Upper lobe of left lung (tissue), 6 donors: ENCODE measurements at places on chromosomes 11 and 22. TPM values are rescaled to one million over a fixed set of nuclear protein-coding genes. Genes with fewer than 3 reads are reported as not detected.

DNA sequence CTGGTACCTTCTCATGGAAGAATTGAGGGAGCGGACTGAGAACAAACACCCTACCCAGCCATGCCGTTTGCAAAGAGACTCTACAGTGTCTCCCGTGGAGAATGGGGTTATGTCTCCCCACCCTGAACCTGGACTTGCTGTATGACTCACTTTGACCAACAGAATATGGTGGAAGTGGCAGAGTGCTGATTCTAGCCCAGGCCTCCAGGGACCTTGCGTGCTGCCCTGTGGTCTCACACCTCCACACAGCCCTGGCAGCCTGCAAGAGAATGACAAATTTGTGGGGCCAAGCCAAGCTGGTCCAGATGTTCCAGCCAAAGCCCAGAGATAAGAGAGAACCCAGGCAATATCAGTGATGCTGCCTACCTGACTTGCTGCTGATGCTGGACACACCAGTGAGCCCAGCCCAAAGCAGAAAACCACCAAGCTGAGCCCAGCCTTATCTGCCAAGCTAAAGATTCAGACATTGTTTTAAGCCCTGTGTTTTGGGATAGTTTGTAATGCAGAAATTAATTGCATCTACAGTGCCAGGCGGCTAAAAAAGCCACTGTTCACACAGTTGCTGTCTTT lies 8.1 kb upstream of the LINC01488 start:
- no peak for DNase-seq

DNA sequence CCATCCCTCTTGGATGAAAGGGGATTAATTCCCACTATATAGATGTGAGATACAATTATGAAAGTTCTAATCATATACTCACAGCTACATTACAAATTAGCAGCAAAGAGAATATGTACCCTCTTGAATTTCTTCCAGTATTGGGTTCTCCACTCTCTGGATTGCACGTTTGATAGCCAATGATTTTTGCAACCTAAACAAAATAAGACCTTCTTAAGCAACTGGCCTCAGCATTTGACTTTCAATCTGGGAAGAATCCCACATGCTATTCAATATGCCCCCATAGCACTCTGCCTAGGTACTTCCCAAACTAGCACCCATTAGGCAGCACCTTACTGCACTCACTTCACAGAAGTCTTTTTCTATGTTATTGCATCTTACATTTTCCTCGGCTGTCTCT lies 55.8 kb downstream of the ETS1 start:
- DNase-seq: no peak

DNA sequence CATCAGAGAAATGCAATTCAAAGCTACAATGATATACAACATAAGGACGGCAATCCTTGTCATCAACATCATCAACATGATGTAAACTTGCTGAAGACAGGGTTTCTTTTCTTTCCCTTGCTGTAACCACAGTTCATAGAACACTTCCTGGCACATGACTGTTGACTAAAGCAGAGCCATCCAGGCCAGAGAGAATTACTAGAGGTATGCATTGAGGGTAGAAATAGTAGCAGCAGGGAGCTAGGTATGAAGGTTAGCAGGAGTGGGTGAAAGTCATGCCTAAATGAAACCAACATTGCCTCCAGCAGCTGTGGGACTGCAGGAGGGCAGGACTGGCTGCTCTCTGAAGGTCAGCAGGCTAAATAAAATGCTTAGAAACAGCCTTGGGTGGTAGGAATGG lies 103.7 kb downstream of the LRRC32 start:
- no peak for DNase-seq

GRCh38 chr11:115736146-115736545 lies 231.9 kb upstream of the CADM1 start:
- no peak for DNase-seq

- DNase-seq: no peak
These were observed 129.5 kb upstream of the SESN3 start for GRCh38 chr11:95360377-95361075.

DNA sequence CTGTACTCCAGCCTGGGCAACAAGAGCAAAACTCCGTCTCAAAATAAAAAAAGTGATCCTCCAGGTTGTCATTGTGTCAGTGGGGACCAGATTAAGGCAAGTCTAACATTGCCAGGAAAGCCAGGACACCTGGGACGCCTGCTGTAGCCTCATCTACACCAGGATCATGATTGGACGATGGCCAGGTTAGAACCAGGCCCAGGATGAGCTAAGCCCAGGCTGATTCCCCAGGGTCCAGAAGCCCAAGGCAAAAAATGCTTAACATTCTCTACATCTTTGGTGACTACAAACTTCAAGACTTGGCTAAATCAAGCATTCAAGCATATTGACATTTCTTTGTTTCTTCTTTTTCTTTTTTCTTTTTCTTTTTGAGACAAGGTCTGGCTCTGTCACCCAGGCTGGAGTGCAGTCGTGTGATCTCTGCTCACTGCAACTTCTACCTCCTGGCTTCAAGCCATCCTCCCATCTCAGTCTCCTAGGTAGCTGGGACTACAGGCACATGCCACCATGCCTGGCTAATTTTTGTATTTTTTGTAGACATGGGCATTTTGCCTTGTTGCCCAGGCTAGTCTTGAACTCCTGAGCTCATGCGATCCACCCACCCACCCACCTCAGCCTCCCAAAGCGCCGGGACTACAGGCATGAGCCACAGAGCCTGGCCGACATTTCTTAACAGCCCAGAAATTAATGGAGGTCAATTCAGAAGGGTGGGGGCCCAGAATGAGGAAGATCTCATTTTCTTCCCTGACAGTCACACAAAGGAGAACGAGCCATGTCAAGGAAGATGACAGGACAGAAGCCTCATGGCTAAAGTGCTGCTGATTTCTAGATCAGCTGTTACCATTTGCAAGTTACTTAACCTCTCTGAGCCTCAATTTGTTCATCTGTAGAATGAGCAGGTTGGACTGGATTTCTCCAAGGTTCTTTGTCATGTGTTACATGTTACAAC lies 12.5 kb upstream of the PTPRJ start:
- no peak for DNase-seq

DNA sequence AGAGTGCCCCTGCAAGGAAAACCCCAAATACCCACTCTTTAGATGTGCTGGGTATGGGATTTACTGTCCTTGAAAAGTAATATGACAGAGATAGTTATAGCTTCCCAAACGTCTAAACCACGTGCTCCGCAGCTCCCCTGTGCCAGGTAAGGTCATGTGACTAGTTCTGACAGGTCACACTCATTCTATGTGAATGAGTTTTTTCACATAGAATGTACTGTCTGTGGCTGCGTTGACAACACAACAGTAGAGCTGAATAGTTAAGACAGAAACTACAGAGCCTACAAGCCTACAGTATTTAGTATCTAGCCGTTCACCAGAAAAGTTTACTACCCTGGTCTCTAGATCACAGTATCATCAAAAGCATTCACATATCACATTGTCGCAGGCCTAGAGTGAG lies 236.2 kb downstream of the ETS1 start:
- no peak for DNase-seq

GRCh38 chr11:22169833-22170232 lies 23.1 kb upstream of the ANO5 start:
- no peak for DNase-seq

DNA sequence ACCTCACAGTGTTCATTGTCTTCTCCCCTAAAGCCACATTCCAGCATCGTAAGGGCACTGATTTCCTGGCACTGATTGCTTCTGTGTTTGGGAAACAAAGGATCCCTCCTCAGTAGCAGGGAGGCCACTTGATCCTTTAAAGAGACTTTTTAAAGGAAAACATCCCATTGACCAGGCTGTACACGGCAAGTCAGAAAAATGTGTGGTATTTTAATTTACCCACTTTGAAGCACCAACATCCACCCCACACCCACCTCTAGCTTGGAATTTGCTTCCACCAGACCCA lies 364.9 kb downstream of the SHANK2 start:
- no peak for DNase-seq

DNA sequence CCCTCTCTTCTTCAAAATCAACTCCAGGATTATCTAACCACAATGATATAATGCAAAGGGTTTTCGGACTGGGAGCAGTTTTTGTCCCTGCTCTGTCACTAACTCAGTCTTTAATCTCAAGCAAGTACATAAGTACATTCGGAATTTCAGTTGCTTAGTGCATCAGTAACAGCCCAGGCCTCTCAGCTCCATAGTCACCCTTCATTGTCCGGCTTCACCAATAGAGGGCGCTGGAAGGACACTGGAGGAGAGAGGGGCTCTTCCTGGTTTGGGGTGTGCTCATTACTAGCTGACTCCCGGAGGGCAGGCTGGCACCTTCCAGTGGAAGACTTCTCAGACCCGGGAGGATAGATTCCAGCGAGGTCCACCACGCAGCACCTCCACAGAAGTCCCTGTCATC lies 90.4 kb upstream of the PDGFD start:
- DNase-seq: no peak

DNA sequence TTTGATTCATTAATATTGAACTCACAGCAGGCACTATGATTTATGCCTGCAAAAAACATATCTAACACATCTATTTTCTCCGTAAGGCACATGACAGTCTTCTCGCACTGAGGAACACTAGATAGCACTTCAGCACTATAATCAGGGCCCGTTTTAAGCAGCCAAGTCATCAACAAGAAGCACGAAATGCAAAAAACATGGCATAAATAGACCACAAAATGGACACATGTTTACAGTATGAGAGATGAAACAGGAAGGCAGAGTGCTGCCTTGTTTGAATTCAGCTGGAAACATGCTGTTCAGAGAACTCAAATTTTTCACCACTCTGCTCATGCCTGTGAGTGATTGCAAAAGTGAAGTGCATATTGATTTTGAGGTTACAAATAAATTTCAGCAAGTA lies 205.8 kb upstream of the PDGFD start:
- no peak for DNase-seq

DNA sequence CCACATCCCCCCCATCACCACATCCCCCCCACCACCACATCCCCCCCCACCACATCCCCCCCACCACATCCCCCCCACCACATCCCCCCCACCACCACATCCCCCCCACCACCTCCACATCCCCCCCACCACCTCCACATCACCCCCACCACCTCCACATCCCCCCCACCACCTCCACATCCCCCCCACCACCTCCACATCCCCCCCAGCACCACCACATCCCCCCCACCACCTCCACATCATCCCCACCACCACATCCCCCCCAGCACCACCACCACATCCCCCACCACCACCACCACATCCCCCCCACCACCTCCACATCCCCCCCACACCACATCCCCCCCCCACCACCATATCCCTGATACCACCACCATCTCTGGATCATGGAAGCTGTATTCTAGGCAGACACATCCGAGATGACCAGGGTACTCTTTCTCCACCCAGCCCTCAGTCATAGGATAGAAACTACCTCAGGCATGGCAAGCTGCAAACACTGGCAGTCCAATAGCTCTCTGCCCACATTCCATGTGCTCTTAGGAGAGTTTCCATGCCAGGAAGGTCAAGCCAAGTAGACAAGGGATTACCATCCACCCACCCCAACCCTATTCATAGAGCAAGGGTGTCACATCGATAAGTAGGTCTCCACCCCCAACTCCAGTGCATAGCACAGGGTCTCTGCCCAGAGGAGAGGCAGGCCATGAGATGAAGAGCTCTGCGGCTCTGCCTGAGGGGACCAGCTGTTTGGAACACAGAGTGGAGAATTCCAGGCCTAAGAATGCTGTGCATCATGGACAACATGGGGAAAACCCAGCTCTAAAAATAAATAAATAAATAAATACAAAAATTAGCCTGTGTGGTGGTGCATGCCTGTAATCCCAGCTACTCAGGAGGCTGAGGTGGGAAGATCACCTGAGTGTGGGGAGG lies 33.0 kb upstream of the TEAD1 start:
- DNase-seq: no peak

GRCh38 chr11:46508360-46508759 lies 85.5 kb downstream of the AMBRA1 start:
- DNase-seq: no peak

- no peak for DNase-seq
These were observed 247.0 kb upstream of the SORL1-AS1 start for GRCh38 chr11:121699801-121700200.

- DNase-seq: no peak
These were observed 7.4 kb upstream of the PELI3 start for GRCh38 chr11:66459138-66459778.

- DNase-seq: no peak
These were observed 403.6 kb downstream of the NXPE2 start for GRCh38 chr11:115081972-115082371.

GRCh38 chr11:123450623-123451022 lies 20.6 kb downstream of the GRAMD1B start:
- no peak for DNase-seq

DNA sequence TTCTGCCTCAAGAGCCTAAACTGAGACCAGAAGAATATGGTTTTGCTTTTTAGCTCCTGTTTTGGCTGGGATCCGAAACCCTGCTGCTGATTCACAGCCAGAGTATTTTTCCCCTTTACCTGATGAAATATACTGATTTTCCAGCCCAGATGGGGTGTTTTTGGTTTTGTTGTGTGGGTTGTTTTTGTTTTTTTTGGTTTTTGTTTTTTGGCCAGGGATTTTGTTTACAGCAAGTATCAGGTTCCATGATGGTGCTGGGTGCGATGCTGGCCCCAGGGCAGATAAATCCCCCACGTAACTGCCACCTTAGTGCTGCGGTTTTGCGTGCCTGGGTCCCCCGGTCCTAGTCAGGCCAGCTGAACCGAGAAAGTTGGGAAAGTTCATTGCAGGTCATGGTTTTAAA lies 103.7 kb downstream of the ZBTB16 start:
- DNase-seq: no peak

- DNase-seq: no peak
These were observed 3.4 kb upstream of the KREMEN1 start for GRCh38 chr22:29069463-29069862.

GRCh38 chr11:88164320-88164719 lies 10.9 kb downstream of the RAB38 start:
- no peak for DNase-seq

DNA sequence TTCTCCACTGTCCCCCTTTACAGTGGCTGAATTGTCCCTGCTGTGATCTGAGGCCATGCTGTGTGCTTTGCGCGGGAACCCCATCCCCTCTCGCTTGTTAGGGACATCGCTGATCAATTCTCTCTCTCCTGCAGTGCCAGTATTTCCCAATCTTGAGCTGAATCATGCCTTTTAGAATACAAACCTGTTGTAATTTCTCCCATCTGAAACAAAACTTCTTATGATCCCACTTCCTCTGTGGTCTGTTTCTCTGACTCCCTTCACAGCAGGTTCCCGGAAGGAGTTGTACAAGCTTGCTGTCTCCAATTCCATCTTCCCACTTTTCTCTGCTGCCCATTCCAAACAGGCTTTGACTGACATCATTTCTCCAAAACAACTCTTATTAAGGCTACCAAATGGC lies 16.8 kb downstream of the ADAMTS15 start:
- no peak for DNase-seq

KIF18A gene
- total RNA-seq: 1.7 TPM

CABP7 gene
- total RNA-seq: not detected

SCN2B gene
- total RNA-seq: 0.34 TPM

TMEM151A gene
- total RNA-seq: not detected

GNAZ gene
- total RNA-seq: 2.4 TPM

KRTAP5-10 gene
- total RNA-seq: not detected

POU2AF2 gene
- not detected for total RNA-seq

OR2AG1 gene
- not detected for total RNA-seq

NAGA gene
- total RNA-seq: 27.9 TPM

GGTLC3 gene
- total RNA-seq: 5.2 TPM

KCTD14 gene
- 10.4 TPM for total RNA-seq

UCP3 gene
- 1.2 TPM for total RNA-seq

MPZL3 gene
- total RNA-seq: 5.2 TPM
